Stimulated activated CD4-positive, alpha-beta T cell treated with anti-CD3 and anti-CD28 coated beads, Interleukin-1b, Interleukin-23, amount 100 ng/mL, for 24 hours (primary cell): ENCODE measurements at places on chromosomes 11 and 22.

GRCh38 chr11:133941546-133941945, 15.2 kb downstream of the IGSF9B start:
- DNase-seq = no peak

- no peak for DNase-seq
Measured at GRCh38 chr22:43001271-43002201, 13.4 kb downstream of the PACSIN2 start.

GRCh38 chr22:37994982-37995381, 10.6 kb upstream of the SOX10 start:
- no peak for DNase-seq

DNA sequence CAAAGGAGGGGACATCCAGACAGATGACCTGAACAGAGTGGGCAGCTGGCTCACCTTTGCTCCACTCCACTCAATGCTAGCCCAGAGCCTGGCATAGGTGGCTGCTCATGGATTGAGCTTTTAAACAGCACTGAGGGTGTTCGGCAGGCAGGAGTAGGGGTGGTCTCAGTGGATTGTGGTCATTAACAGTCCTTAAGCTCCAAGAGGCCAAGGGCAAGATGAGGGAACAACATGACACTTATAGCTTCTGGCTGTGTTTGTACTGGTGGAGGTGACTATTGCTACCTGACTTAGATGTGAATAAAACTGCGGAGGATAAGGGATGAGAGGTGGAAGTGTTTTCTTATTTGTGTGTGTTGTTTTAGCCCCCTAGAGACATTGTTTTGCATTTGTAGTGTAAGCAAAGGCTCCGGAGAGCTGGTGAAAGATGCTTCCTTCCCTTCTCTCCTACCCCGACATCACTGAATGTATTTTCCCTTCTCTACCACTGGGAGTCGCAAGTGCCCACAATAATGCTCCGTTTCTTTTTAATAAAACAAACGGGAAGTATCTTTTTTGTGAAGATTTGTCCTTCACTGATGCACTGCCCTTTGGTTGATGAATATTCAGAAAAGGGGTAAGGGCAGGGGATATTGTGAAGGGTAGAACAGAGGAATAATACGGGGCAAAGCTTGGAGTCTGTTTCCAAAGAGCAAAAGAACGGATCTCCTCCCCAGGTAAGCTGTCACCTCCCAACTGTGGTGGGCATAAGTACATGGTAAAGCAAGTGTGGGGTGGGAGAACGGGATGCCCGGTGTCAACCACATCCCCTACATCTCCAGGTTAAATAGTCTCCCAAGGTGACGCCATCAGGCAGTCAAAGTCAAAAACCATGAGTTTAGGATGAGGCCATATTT, 27.5 kb upstream of the MTNR1B start:
- DNase-seq = no peak

DNA sequence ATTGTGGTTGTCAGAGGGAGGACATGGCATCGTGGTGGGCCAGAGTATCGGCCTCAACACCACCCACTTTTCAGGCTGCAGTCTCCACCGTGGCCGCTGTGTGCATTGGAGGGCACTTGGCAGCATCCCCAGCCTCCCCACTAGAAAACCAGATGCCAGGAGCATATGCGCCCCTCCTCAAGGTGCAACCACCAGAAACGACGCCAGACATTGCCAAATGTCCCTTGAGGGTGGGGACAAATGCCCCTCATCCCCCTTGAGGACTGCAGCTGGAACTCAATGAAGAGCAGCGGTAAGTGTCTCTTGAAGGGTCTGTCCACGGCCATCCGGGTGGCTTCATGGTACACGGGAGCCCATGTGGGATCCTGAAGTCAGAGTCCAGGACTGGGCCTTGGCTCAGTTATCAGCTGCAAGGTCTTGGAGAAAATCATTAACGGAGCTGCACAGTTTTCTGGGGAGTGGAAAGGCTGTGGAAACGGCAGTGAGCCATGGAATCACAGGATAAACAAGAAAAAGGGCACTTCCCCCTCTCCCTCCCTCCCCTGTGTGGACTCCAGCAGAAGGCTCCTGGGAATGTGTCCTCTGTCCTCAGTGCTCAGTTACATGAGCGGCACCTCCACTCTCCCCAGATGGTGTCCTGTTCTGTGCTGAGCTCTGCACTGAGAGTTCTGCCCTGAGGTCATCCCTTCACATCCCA, 324.4 kb upstream of the B3GAT1 start:
- no peak for DNase-seq

GRCh38 chr11:108805030-108805429, 140.2 kb downstream of the DDX10 start:
- DNase-seq = no peak

DNA sequence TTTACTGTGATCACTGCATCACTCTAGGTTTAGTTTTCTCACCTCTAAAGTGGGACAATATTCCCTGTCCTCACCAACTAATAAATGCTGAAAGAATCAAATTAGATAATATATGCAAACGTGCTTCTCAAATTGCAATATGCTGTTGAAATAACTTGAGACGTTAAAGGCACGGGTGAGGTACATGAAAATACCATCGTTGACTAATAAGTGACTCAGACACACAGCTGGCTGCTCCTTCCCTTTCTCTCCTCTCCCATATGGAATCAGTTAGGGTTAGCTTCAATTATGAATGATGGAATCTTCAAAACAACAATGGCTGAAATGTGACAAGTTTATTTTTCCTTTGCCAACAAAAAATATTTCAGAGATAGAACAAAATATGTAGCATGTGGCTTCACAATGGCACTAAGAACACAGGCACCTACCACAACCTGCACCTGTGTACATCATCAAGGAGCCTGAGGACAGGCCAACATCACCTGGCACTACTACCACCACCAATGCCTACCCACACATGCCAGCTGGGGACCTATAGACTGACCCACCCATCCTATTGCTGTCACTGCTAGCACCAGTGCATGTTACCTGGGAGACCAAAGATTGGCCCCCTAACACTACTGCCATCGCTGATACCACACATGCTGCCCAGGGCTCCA, 13.7 kb downstream of the GDPD4 start:
- no peak for DNase-seq

- no peak for DNase-seq
Measured at GRCh38 chr11:106021181-106021966, 666 bp downstream of the MSANTD4 start.

DNA sequence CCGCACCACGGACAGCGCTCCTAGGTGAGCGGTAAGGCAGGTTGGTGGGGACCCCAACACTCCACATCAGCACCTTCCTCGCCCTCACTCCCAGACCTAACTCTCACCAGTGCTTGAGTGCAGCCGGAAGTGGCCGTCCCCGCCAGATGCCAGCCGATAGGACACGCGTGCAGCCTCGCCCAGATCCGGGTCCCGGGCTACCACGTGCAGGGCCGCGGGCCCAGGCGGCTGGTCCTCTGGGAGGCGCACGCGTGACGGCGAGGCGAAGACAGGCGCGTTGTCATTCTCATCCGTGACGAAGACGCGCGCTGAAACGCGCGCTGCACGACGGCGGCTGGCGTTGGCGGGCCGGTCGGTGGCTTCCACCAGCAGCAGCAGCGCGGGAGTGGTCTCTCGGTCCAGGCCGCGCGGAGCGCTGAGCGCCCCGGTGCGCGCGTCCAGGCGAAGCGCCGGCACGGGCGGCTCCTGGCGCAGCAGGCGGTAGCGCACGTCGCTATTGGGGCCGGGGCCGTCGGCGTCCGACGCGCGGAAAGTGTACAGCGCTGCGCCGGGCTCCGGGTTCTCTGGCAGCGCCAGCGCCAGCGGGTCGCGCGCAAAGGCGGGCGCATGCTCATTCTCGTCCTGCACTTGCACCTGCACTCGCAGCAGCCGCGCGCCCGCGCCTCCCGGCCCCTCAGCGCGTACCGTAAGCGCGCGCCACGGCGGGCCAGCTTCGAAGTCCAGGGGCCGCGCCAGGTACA, 10.8 kb upstream of the TPP1 start:
- DNase-seq = no peak

DNA sequence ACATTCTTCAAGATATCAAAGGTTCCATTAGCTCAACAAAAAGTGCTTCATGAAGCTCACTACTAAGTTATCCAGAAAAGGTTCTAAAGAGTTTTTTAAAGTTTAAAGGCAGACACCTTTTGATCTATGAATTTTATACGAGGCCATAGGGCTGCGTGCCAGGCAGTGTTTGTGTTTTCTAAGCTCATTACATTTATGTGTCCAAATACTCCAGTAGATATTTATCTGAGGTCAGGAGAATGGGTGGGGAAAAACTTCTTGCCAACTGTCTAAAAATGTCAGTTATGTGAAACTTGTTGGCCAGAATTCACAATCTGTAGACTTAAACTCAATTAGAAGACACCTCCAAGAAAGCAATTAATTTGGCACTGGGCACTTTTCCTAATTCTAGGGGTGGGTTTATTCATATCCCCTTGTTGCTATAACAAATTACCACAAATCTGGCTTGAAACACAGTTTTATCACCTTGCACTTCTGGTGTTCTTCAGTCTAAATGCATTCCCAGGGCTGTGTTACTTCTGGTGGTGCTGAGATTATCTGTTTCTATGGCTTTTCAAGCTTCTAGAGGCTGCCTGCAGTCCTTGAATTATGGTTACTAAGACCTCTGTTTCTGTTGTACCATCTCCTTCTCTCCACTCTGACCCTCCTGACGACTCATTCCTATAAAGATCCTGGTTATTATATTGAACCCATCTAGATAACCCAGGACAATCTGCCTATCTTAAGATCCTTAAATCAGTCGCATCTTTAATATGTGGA, 1030.4 kb upstream of the CNTN5 start:
- DNase-seq = no peak

DNA sequence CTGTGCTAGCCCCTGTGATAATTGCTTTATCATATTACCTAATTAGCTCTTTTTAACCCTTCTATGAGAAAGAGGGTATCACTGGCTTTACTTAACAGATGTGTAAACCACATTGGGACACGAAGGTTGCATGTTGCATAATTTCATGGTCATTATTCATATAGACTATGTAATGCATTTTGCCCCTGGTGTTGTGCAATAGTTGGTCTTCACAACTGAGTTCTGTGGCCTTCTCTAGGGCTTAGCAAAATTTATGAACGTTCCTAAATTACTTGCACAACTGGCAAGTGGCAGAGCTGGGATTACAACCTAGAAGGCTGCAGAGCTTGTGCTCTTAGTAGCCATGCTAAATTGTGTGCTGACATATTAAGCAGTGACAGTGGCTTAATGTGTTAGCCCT, 34.6 kb upstream of the PDGFD start:
- no peak for DNase-seq

DNA sequence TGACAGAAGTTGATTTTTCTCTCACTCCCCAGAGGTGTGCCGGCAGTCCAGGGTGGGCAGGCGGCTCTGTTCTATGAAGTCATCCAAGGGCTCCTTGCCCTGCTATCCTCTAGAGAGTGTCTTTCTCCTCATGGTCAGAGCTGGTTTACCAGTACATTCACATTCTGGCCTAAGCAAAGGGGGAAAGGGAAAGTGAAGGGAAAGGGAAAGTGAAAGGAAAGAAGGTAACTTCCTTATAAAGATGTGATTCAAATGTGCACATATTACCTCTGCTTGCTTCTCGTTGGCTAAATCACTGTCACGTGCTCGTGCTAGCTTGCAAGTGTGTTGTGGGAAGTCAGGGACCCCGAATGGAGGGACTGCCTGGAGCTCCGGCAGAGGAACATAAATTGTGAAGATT, 2.9 kb upstream of the HTATIP2 start:
- DNase-seq = no peak

DNA sequence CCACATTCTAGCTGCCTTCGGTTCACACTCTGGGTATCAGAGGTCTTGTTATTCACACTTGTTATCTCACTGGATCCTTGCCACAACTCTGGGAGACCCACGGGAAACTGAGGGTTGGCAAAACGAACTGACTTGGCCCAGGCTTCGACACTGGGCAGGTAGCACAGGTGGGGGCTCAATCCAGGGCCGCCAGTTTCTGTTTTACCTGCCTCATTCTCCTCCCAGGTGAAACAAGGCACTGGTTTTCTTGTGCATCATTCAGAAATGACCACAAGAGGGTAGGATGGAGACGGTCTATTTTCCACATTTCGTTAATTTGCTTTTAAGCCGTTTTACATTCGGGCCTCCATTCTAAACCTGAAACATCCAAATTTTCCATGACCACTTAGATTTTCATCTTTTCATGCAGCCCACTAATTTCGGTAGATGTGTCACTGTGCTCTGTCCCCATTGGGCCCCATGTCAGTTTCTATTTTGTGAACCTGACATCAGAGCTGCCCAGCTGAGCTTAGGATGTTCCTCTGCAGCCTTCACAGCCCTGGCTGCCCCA, 108.1 kb downstream of the KIAA1671 start:
- no peak for DNase-seq
